ENCODE measurements at places on chromosomes 7 and 10. TPM values are rescaled to one million over a fixed set of nuclear protein-coding genes. Genes with fewer than 3 reads are reported as not detected.

The CALHM3 gene
- polyA plus RNA-seq = not detected

The GNGT1 gene
- polyA plus RNA-seq = not detected

DNA sequence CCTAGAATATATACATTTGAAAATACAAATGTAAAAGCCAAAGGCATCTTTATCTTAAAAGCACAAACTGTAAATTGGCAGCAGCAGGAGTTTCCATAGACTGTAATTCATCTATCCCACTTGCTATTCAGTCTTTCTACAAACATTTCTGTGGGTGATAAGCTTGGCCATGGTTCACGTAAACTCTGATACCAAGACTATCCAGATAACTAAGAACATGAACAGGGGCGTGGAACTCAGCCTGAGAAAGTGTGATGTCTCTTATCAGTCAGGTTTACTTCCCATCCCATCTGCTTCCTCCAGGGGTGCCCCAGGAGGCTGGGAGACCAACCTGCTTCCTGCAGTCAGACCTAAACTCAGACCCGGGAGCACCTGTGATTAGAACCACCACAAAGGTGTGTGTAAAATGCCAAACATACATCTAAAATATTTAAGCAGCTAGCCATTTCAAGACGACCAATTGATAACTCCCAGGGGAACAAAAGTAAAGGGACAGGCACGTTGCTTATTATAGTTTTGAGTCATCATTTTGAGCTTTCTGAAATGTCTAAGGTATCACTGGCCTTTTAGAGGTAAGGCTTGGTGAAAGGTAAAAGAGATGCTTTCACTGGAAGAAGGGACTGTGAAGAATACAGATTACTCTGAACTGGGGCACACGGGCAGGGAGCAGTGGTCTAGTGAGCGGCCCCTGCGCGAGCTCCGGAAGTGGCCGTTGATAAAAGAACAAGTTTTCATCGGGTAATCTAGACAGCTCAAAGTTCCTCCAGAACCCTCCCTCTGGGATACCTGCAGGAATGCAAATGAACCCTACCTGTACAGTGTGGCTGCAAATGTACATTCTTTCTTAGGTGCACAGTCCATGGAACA is 51.5 kb downstream of the RSU1 start:
- H3K4me3 ChIP-seq = no peak overlapping the region
- no peak overlapping the region for H3K27ac ChIP-seq
- H3K36me3 ChIP-seq = peaks cover 19% of the 10 kb centered on the region

GRCh38 chr7:85343484-85343883 is 156.6 kb upstream of the SEMA3D start:
- H3K27me3 ChIP-seq = no peaks in the 10 kb centered on the region
- no peak overlapping the region for H3K27ac ChIP-seq
- no peak overlapping the region for H3K4me3 ChIP-seq
- no peaks in the 10 kb centered on the region for H3K36me3 ChIP-seq
- DNase-seq = no peak

GRCh38 chr7:30445770-30446169 is 32.8 kb downstream of the NOD1 start:
- peak overlapping the region; percentile 38 for H3K27ac ChIP-seq
- no peaks in the 10 kb centered on the region for H3K27me3 ChIP-seq
- peaks cover 15% of the 10 kb centered on the region for H3K4me1 ChIP-seq
- no peak overlapping the region for H3K4me3 ChIP-seq

DNA sequence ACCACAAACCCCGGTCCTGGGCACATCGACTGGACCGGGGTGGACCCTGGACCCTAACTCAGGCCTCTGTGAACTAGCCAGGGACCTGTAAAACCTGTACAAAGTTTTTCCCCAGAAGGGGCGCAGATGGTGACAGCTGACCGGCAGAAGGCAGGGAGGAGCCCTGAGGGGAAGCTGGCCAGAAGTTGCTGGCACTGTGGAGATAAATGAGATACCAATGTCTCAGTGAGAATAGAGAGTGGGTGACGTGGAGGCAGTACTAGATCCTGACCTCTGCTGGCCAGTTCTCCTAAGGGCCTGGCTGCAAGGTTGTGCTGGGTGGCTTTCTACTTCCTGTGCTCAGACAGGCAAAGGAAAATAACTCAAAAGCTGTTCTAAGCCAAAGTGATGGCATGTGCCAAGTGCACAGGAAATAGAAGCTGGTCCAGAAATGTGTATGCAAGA is 10.6 kb upstream of the TSPAN14 start:
- no peak for DNase-seq
- H3K27ac ChIP-seq = no peak overlapping the region
- peaks cover 6% of the 10 kb centered on the region for H3K4me1 ChIP-seq
- no peaks in the 10 kb centered on the region for H3K27me3 ChIP-seq

- peak overlapping the region; percentile 68 for H3K4me3 ChIP-seq
- H3K27me3 ChIP-seq = peaks cover 84% of the 10 kb centered on the region
- H3K27ac ChIP-seq = no peak overlapping the region
- peaks cover 7% of the 10 kb centered on the region for H3K4me1 ChIP-seq
- DNase-seq = no peak
Observed at GRCh38 chr10:49605939-49606509, 4.1 kb upstream of the SLC18A3 start.

DNA sequence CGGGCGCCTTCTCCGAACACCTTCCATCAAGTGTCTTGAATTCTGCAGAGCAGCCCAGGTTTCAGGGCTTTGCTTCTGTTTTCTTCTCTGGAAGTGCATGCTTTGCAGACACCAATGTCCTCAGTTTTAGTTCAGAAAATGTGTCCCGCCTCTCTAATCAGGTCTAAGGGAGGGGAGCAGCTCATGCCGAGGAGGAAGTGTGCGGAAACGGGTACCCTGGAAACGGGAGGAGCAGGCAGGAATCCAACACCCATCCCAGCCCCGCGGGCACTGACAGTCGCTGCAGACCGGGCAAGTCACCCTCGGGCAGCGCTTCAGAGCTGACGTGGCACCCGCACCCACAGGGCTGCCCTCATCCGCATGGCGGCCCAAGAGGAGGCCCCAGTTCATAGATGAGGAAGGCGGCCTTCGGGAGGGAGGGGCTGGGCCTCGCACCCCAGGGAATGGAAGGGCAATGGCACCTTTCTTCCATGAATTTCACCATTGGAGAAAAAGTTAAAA is 338.7 kb downstream of the DNAJB6 start:
- no peak for DNase-seq
- no peak overlapping the region for H3K4me3 ChIP-seq
- no peaks in the 10 kb centered on the region for H3K4me1 ChIP-seq
- H3K36me3 ChIP-seq = no peaks in the 10 kb centered on the region

DNA sequence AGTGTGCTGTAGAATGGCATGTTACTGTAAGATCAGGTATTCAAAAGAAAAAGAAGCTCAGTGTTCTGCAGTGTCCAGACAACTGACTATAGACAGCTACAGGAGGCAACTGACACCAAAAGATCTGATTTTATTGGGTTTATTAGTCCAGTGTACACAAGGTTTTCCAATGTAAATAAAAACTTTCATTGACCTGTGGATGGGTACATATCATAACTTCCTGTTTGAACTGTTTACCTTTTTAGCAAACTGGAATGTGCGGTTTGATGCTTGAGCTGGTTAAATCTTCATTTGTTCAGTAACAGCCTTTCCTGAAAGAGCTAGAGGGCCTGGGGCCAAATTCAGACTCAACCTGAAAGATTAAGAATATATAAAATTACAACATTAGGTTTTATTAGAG is 172.6 kb upstream of the SP8 start:
- no peaks in the 10 kb centered on the region for H3K4me1 ChIP-seq
- H3K27me3 ChIP-seq = no peaks in the 10 kb centered on the region
- H3K27ac ChIP-seq = no peak overlapping the region
- no peak overlapping the region for H3K4me3 ChIP-seq

DNA sequence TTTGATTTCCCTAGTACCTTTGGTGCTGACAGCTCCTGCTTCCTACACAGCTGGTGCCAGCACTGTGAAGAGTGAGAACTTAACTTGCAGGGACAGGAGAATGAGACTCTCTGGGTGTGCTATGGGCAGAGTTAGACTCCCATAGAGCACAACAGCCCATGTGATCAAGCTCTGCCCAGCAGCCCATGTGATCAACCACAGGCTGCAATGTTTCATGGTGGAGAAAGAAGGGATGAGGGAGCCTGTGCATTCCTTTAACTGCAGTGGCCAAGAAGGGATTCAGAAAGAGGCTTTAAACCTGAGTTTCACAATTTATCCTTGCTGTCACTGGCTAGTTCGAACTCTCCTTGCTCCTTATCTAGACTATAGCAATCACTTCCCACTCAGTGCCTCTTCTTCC is 10.0 kb upstream of the MEST start:
- H3K27ac ChIP-seq = no peak overlapping the region
- H3K4me1 ChIP-seq = peaks cover 13% of the 10 kb centered on the region
- H3K4me3 ChIP-seq = no peak overlapping the region
- no peaks in the 10 kb centered on the region for H3K36me3 ChIP-seq
- H3K27me3 ChIP-seq = peaks cover 19% of the 10 kb centered on the region

The SFXN3 gene
- polyA plus RNA-seq = 5.2 TPM

The NODAL gene
- not detected for polyA plus RNA-seq

DNA sequence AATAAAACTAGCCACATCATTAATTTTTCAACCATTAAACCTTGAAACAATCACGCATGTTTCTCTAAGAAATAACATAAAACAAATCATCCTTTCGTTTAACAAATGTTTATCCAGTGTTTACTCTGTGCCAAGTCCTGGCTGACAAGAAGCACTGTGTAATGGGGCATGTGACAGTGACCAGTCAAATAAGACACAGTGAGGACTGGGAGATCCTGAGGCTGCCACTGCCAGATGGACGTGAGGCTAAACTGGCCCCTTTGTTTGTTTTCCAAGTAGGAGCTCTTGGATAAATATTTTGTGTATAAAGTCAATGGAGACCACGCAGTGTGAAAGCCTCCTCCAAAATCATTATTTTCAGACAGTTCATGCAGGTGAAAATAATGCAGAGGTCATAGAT is 626.2 kb downstream of the SUGCT start:
- no peaks in the 10 kb centered on the region for H3K4me1 ChIP-seq
- DNase-seq = no peak
- no peaks in the 10 kb centered on the region for H3K36me3 ChIP-seq
- H3K4me3 ChIP-seq = no peak overlapping the region
- peaks cover 4% of the 10 kb centered on the region for H3K27me3 ChIP-seq

GRCh38 chr10:47139121-47139520 is 160.9 kb upstream of the GDF10 start:
- no peak overlapping the region for H3K27ac ChIP-seq
- no peaks in the 10 kb centered on the region for H3K36me3 ChIP-seq
- no peak overlapping the region for H3K4me3 ChIP-seq
- no peak for DNase-seq

GRCh38 chr7:129769866-129770808 is 158.6 kb downstream of the NRF1 start:
- no peak overlapping the region for H3K27ac ChIP-seq
- peaks cover 5% of the 10 kb centered on the region for H3K27me3 ChIP-seq

- H3K27me3 ChIP-seq = peaks cover 22% of the 10 kb centered on the region
- no peak for DNase-seq
- H3K36me3 ChIP-seq = no peaks in the 10 kb centered on the region
- H3K4me3 ChIP-seq = no peak overlapping the region
- H3K27ac ChIP-seq = no peak overlapping the region
Observed at GRCh38 chr10:62992145-62992721, 140.9 kb upstream of the NRBF2 start.

- peak overlapping the region; percentile 87 for H3K27ac ChIP-seq
- DNase-seq = peak; percentile 11
- H3K4me3 ChIP-seq = peak overlapping the region; percentile 97
- H3K4me1 ChIP-seq = peaks cover 30% of the 10 kb centered on the region
- H3K36me3 ChIP-seq = no peaks in the 10 kb centered on the region
Observed at GRCh38 chr10:72692994-72693781, 1.2 kb downstream of the MCU start.

The STRIP2 gene
- not detected for polyA plus RNA-seq

DNA sequence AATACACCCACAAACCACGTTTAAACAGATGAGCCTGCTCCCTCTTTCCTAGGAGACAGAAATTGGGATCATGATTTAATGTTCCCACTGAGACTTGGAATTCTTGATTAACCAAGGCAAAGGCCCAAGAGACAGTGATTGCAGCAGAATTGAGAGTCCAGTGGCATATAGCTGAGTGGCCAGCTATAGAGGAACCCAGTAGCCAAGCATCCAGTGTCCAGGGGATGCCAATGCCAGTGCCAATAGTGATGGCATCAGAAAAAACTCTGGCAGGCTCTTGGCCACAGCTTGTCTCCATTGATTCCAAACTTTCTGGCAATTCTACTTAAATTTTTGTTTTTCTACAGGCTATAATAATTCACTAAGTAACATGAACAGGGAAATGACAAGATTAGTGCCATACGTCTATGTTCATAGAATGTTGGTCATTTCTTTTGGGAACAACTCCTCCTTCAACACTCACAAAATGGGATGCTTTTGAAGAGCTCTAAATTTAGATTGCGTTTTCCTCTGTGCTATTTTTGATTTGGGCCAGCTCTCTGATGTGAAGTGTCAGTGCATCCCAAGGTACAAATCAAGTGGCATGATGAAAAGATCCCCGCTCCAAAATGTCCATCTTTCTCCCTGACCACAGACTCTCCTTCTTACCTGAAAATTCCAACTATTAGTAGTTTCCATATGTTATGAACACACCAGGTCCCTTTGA is 83.1 kb upstream of the A1CF start:
- peaks cover 6% of the 10 kb centered on the region for H3K27me3 ChIP-seq
- H3K4me1 ChIP-seq = no peaks in the 10 kb centered on the region
- H3K27ac ChIP-seq = no peak overlapping the region
- no peak overlapping the region for H3K4me3 ChIP-seq

DNA sequence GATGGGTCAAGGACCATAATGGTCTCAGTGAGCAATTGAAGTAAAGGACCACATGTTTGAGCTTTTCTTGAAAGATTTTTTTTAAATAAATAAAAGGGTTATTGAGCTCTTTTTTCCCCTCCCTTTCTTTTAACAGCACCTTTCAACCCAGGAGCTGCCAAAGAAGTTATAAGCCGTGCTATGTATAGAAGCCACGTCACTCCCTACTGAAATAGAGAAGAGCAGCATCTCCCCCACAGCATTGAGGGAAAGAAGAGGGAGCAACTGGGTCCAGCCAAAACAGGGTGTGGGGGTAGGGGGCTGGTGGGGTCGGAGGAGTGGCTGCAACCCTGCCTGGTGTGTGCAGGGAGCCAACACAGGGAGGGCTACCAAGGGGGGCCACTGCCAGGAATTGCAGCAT is 227.2 kb downstream of the PLXNA4 start:
- H3K4me1 ChIP-seq = no peaks in the 10 kb centered on the region
- H3K27me3 ChIP-seq = peaks cover 34% of the 10 kb centered on the region
- no peaks in the 10 kb centered on the region for H3K36me3 ChIP-seq
- H3K27ac ChIP-seq = no peak overlapping the region
- H3K4me3 ChIP-seq = no peak overlapping the region
